ENCODE measurements at places on chromosomes 5 and 9. TPM values are rescaled to one million over a fixed set of nuclear protein-coding genes. Genes with fewer than 3 reads are reported as not detected.

DNA sequence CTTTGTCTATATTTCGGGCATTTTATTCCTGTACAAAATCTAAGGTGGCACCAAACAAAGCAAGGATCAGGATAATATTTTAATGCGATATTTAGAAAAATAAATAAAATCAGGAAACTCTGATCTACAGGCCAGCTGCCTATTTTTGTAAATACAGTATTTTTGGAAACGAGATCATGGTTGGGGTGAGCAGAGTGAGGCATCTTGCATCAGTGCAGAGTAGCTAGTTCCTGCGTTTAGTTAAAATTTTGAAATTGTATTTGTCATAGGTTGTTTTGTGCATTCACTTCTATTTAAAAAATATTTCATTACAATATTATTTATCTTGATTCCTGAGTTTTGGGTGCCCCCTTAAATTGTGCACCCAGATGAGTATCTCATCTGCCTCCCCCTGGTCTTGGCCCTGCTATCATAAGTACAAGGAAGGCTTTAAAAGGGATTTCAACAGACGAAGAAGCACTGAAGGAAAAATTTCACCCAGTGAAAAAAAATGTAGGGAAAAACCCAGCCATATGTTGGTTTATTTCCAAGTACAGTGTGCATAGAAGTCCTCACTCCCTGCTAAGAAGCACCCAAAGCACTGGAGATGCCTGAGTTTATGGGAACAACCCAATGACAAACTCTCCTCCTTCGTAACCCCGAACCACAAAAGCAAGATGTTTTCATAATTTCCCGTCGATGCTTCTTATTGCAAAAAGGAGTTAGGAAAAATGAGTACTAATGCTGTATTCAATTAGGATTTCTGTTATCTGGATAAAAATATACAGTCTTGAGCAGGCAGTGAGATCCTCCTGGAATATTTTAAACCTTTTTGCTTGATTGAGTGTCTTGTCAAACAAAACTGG is 304.7 kb upstream of the CLINT1 start:
- DNase-seq, result no peak

DNA sequence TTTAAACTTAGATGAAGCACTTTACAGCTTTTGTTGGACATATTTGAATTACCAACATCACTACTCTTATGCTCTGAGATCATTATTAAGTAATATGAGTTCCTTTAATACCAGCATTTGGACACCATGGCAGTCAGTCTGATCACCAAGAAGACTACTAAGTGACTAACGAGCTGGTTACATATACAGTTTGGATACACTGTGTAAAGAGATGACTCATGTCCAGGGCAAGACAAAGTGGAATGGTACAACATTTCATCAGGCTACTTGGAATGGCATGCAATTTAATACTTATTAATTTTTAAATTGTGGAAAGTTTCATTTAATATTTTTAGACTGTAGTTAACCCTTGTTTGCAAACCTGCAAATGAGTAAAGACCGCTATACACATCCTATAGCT is 237.4 kb upstream of the PRDM9 start:
- no peak for DNase-seq

- DNase-seq, result no peak
Observed at GRCh38 chr5:99034336-99034735, 105.5 kb upstream of the CHD1 start.

GRCh38 chr5:167639766-167640165 is 651.7 kb upstream of the WWC1 start:
- DNase-seq, result no peak

DNA sequence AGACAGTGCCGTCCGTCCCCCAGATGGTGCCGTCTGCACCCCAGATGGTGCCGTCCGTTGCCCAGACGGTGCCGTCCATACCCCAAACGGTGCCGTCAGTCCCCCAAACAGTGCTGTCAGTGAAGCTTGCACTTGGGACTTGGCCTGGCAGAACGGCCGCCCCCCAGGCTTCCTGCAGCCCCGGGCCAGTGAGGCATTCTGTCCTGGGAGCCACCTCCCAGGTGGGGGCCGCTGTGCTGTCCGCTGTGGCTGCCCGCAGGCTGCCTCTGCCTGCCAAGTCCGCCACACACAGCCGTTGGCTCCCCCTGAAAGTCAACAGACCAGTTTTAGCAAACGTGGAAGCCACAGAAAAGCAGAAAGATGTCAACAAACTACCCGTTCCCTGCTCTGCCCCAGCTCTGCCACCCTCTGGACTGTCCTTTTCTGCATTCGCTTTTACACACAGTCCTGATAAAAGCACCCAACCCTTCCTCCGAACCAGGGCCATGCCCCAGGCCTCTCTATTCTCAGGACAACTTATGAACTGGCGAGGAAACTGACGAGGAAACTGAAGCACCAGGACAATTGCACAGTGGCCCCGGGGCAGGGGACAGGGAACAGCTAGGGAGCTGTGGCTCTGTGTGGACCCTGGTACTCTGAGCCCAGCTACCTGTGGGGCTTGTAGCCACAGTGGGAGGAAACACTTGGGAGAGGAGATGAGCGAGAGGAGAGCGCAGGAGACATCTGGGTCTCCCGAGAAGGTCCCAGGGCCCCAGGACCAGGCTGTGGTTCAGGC is 39.6 kb upstream of the RXRA start:
- peak; percentile 17 for DNase-seq

NDUFB6 gene
- 16.9 TPM for total RNA-seq
